ENCODE measurements at places on chromosomes 1 and 21.

- DNase-seq, result no peak
Measured at GRCh38 chr21:33973268-33973667, 57.7 kb upstream of the ATP5PO start.

- no peak for DNase-seq
Measured at GRCh38 chr1:39063191-39063590, 37.0 kb downstream of the NDUFS5 start.

DNA sequence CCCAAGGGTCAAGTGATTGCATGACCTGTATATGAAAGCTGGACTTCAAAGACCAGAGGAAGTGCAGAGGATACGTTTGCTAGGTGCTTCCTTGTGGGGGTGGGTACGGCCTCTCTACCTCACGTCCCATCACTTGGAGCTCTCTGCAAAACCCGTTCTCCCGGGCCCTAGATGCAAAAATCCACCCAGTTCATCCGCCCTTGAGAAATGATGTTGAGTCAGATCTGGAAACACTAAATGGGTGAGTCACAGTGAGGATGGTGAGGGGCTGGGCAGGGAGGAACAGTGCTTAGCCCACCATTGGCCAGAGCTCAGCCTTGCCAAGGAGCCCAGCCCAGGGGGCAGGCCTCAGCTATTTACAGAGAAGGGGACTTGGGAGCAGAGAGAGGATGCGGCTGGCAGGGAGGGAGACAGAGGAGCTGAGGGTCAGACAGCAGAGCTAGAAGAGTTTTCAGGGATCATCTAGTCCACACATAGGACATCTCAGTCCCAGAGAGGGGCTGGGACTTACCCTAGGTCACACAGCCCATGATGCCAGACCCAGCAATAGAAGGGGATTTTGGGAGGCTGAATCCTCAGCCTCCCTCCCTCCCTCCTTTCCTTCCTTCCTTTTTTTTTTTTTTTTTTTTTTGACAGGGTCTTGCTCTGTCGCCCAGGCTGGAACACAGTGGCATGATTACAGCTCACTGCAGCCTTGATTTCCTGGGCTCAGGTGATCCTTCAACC lies 14.6 kb downstream of the ARHGEF10L start:
- no peak for DNase-seq

DNA sequence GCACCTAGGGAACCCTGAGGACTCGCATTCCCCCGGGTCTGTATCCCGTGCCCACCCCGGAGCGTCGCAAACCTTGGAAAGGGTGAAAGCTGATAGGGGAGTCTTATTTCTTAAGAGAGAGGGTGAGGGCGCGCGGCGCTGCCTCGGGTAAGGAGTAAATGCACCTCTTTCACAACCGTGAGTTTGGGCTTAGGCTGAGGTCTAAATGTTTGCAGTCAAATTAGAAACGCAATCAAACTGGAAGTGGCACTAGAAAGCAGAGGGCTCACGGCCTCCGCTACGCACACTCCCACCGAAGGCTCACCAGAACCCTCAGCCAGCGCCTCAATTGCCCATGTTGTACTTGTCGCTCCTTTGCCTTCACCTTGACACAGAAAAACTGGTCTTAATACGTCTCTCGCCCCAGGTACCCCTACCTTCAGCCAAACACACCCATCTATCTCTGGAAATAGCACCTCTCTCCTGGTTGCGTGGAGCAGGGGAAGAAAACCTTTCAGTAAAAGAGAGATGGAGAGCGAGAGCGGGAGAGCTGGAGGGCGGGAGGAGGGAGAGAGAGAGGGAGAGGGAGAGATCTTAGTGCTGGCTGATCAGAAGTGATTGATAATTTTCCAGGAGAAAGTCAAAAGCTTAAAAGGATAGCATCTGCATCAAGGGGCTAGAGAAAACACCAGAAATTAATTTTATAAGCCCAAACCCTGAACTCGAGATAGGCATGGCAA lies 1.7 kb upstream of the HLX start:
- no peak for DNase-seq

- no peak for DNase-seq
Measured at GRCh38 chr21:38850277-38850951, 44.7 kb downstream of the ETS2 start.

DNA sequence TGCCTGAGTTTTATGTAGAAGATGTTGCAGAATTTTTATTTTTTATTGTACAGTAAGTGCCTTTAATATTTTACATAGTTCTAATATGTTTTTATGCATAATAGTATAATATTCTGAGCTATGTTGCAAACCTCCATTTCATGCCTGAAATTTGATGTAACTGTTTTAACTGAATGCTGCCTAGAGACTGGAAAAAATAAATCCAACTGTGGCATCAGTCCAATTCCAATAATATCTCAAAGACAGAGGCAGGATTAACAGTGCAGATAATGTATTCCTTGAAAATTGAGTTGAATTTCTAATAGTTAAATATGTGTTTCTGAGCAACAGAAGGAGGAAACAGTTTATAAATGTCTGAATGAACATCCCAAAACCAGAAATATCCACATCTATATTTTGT lies 61.1 kb upstream of the KIF1B start:
- DNase-seq, result no peak

- no peak for DNase-seq
Measured at GRCh38 chr1:93415296-93415695, 32.6 kb upstream of the FNBP1L start.

DNA sequence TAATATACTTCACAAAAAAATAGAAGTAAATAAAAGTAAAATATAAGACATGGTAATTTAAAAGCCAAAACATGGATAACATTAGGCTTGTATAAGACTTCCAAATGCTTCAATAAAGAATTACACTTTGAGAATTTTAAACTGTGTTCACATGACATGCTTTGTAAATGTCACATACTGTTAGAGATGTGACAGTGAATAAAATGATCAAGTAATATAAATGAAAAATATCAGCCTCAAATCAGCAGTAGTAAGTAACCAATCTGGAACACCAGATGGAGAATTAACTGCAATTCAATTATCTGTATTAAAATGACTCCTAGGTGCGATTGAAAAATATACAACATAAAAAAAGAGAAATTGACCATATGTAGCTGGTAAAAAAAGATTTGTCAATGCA lies 1260.8 kb downstream of the BRINP3 start:
- DNase-seq, result no peak

DNA sequence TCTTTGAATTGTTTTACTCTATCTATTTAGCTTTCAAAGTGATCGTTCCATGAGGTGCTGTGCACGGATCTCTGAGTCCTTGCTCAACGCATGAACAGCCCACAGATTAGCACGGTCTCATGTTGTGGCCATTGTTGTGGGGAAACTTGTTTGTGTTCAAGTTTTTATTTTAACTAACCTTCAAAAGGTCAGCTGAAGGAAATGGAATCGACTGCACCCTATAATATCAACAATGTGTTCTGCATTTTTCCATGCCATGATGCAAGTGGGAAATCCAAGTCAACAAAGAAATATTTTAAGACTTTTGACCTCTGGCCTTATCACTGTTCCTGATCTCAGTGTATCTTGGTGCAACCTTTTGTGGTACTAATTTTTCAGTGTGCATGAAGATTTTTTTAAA lies 6.1 kb downstream of the SH2D1B start:
- DNase-seq, result no peak

DNA sequence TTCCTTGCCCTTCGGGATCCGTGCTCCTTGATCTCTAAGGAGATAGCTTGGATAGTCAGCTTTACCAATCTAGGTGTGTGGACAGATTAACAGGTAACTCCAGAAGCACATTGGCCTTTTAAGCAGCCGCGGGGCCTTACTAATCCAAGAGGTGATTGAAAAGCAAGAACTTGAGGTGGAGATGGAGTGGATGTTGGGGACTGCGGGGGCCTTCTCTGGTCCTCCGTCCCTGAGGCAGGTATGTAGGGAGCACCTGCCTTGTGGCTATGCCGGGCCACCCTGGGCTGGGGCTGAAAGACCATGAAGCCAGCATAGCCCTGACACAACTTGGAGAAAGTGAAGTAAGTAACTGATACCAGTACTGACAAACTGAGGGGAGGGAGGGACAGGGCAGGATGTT lies 10.6 kb downstream of the SOX13 start:
- DNase-seq, result no peak

DNA sequence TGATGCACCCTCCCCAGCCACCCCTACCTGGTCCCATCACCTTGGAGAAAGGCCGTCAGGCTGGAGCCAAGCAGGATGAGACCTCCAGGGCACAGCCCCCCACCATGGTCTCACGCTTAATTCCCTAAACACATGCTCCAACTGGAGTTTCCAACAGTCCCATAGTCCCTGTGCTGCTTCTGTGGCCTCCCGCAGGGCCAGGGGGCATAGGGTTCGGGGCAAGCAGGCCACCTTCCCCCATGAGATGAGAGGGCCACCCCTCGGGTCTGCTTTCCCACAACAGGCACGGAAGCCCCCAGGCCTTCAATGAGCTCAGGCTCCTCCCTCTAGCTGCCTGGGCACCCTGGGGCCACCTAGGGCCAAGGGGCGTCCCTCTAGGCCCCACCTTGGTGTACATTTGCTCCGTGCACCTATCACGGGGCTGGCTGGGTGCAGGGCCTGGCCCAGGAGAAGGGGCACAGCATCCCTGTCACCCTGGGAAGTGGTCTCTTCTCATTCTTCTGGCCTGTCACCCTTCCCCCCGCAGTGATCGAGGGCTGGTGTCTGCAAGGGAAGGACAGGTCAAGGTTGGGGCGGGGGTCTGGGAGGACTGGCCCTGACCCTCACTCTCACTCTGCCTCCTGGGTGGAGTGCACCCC lies 42.4 kb downstream of the TRIM11 start:
- no peak for DNase-seq

DNA sequence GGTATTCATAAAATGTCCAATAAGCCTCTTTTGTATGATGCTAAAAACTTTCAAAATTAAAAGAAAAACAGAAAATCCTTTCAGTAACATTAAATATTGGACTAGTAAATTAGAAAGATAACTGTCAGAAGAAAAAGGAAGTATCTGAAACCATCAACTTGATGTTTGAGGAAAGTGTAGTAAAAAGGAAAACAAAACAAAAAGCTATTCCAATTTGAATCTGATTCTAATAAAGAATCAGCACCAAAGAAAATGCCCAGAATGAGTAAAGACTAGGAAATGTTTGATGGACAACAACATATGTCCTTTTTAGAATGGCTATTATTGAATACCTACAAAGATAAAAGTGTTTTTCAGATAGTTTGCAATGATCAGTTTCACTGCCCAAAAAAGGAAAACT lies 79.9 kb upstream of the RBM34 start:
- no peak for DNase-seq

DNA sequence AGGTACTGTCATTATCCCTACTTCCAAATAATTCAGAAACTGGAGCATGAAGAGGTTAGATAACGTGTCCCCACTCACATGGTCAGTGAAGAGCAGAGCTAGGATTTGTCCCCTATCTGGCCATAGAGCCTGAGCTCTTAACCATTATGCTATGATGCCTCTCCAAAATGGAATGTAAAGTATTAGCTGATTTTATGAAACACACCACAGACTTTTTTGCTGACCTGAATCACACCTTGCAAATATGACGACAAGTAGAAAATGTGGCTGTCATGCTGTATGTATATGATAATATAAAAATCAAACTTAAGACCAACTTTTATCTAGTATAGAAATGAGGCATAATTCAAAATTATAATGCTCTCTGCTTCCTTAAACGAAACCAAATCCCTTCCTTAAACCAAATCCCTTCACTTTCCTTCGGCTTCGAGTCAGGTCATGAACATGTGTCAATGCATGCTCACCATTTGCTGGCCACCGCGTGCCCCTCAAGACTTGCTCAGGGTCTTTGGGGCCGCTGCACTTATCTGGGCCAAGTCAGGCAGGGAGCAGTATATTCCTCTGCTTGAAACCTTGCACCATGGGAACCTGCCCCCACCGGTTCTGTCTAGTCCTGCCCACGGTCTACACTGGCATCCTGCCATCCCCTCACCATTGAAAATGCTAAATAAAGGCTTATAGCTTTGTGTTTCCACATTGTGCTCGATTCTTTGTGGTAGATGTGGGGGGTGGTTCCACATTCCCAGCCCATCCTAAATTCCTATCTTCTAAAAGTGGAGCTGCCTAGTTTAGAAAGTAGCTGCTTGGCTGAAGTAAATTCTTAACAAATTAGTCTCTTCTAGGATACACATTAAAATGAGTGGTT lies 1.6 kb upstream of the TMCC2 start:
- DNase-seq, result no peak

Measured in smooth muscle cell of the brain vasculature (primary cell).